Hepatocyte (in vitro differentiated cells): ENCODE measurements at places on chromosomes 13 and 19.
A peak's percentile ranks its signal among the peaks of the same experiment; 100 is the strongest.

- no peak for DNase-seq
Measured at GRCh38 chr19:54173951-54174834, 1.2 kb upstream of the TMC4 start.

DNA sequence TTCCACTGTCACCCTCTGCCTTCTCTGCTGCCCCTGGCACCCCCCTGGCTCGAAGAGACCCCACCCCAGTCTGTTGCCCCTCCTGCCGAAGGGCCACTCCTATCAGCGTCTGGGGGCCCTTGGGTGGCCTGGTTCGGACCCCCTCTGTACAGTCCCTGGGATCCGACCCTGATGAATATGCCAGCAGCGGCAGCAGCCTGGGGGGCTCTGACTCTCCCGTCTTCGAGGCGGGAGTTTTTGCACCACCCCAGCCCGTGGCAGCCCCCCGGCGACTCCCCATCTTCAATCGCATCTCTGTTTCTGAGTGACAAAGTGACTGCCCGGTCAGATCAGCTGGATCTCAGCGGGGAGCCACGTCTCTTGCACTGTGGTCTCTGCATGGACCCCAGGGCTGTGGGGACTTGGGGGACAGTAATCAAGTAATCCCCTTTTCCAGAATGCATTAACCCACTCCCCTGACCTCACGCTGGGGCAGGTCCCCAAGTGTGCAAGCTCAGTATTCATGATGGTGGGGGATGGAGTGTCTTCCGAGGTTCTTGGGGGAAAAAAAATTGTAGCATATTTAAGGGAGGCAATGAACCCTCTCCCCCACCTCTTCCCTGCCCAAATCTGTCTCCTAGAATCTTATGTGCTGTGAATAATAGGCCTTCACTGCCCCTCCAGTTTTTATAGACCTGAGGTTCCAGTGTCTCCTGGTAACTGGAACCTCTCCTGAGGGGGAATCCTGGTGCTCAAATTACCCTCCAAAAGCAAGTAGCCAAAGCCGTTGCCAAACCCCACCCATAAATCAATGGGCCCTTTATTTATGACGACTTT lies 2.0 kb downstream of the ZFP36 start:
- DNase-seq = peak; percentile 66

- DNase-seq = peak; percentile 38
Measured at GRCh38 chr13:35512271-35512920, 35.9 kb upstream of the MAB21L1 start.

GRCh38 chr19:2494447-2495129 lies 18.7 kb downstream of the GADD45B start:
- DNase-seq = peak; percentile 93

DNA sequence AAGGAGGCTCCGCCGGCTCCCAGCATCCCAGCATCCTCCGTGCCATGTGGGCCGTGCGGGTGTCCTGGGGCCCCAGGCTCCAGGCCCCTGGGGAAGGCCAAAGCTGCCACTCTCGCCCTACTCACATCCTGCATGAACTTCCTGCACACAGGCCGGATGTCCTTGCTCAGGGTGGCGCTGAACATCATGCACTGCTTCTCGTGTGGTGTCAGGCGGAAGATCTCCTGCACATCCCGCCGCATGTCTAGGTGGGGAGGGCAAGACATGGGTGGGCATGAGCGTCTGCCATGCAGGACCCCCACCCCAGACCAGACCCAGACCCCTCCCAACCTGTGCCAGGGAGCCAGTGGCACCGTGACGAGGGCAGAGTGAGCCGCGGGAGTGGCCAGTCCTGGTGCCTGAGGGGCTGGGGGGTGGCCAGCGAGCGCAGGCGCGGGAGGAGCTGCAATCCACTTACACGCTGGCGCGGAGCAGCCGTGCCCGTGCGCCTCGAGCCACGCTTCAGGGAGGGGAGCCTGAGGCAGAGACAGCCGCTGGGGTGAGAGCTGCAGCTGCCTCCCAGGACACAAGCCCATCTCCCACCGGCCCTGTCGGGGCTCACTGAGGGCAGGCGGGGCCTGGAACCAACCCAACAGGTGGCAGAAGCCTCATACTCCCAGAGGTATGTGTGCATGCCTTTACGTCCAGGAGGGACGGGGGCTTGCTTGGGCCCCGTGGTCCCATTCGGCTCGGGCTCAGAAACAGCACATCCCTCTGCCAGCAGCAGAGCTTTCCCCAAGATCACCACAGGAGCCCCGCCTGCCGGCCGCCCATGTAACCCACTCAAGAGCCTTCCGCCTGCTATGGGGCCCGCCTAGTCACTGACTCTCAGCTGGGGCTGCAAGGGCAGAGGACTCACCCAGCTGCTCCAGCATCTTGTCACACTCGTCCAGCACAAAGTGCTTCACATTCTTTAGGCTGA lies 8.8 kb downstream of the DDX39A start:
- DNase-seq = no peak

GRCh38 chr19:16330806-16331690 lies 6.4 kb downstream of the KLF2 start:
- DNase-seq = no peak

GRCh38 chr19:17755977-17756670 lies 4.8 kb downstream of the FCHO1 start:
- DNase-seq = peak; percentile 49

GRCh38 chr19:22605275-22606211 lies 28.6 kb upstream of the ZNF492 start:
- no peak for DNase-seq

GRCh38 chr19:6060600-6061375 lies 49.5 kb downstream of the RFX2 start:
- peak; percentile 44 for DNase-seq

DNA sequence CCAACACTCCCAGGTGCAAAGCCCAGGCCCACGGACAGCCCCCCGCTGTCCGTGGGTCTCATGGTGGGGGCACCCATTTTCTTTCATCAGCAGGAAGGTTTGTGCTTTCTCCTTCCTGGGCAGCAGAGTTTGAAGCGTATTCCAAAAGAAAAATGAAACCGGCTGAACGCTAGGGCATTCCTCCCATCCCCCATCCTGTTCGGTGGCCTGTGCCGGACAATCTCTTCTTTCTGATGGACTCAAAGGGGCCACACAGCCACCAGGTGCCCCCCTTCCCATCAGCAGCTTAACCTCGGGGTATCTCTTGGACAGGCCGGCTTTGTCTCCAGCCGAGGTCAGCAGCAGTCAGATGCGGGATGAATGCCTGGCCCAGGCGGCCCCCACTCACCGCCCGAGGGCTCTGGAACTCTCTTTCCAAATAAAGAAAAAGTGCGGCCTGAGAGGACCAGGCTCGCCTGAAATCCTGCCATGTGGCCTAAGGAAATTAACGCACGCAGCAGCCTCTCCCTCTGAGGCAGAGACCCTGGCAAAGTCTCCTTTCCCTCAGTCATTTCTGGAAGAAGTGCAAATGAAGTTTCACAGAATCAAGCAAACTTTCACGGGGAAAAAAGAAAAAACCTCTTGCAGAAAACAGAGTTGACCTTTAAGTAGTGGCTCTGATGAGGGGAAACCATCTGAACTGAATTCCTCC lies 67.8 kb downstream of the RASA3 start:
- no peak for DNase-seq

GRCh38 chr13:110250258-110250891 lies 56.6 kb downstream of the COL4A1 start:
- no peak for DNase-seq

- no peak for DNase-seq
Measured at GRCh38 chr19:50460161-50460765, 16.0 kb upstream of the EMC10 start.

DNA sequence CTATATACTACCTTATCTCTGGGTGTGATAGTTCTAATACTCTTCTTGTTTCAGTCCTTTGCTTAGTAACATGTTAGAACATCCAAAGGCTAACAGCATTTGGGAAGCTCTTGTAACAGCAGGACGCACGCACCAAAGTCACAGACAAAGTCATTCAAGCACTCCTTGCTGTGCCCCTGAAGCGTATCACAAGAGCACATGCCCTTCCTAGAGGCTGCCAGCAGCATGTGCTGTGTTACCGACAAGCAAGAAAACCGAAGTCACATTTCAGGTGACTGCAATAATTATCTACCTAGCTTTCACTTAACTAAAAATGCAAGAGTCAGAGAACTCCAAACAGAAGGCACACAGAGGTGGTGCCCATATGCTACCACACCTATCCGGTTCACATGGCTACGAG lies 194.1 kb downstream of the KLF12 start:
- DNase-seq = no peak

DNA sequence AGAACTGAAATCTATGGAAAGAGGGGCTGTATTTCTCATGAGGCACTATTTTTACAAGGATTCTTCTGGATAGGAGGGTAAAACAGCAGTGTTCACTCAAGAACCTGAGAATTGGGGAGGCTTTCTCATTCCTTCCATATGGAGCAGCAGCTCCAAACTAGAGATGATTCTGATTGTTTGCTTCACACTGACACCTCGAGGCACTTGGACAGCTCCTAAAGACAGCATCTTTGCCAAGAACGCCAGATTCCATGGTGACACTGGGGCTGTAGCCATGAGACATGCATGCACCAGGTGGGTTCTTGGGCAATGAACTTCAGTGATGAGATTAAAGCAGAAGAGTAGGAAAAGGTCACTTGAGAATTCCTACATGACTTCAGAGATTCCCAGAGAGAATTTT lies 361.5 kb upstream of the HTR2A start:
- no peak for DNase-seq

DNA sequence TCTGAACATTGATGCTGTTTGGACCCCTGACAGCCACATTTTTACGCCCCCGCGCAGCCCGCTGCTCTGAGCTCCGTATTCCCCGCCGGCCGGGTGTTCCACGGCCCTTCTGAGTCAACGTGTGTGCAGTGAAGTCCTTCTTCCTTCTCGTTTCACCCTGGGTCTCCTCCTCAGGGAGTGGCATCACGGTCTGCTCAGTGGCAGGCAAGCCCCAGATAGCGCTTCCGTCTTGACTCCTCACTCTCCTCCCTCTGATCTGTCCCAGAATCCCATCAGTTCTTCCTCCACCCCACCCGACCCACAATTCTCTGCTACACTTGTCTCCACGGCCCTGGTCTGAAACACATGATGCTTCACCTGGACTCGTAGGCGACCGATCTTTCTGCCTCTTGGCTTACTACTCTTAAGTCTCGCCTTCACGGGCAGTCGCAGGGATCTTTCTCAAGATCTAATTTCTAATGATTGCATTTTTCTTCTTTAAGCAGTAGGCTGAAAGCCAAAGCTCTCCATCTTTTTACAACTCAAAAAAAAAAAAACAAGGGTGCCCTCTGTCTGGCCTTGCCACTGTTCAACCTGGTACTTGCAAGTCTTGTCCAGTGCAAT lies 33.9 kb downstream of the CCNE1 start:
- DNase-seq = peak; percentile 66

DNA sequence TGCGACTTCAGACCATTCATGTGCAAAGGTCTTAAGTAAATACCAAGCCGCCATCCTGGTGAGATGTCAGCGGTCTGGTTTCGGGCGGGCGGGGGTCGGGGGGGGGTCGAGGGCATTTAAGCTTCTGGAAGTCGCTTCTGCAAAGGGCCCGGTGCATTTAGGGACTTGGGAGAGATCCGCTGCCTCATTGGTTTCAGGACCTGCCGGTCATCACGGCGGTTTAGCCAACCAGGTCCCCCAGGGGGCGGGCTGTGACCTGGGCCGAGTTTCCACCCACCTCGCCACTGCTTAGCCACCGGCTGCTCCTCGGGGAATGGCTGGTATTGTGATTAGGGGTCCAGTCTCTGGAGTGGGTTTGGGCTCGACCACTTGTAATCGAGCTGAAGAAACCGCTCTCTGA lies 7.8 kb downstream of the ANKLE1 start:
- peak; percentile 76 for DNase-seq

GRCh38 chr19:17775991-17776803 lies 18.7 kb upstream of the B3GNT3 start:
- no peak for DNase-seq

DNA sequence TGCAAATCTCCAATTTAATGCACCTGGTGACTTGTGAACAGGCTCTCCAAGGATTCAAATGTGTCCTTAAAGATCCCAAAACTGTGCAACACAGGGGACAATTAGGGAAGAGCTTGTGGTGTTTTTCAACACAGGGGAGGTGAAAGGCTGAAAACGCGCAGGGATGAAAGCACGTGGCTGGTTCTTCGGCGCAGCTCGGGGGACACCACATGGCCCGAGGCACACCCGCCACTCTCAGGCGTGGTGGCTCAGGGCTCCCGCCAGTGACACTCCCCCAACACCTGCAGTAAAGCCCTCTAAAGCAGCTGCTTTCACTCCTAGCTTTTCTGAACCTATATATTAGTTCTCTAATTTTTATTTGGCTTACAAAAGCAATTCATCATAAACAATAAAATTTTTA lies 91.9 kb downstream of the SPACA7 start:
- no peak for DNase-seq

DNA sequence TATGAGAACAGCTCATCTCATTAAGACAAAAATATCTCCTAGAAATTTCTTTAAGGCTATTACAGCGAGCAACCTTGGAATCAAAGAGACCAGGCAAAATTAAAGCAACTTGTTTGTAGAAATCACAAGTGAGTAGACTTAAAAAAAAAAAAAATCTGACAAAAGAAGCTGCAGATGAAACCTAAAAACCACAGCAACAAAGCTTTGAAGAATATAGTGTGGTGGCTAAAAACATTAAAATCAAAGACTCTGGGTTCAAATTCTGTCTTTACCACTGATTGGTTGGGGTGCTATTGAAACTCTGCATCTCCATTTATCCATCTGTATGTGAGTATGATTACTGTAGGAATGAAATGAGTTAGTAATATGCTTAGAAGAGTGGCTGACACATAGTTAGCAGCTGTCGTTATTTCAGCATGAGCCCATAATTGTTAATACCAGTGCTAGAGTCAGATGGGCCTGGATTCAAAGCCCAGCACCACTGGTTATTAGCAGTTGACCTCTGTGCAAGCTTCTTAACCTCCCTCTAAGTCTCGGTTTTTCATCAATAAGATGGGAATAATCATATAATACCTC lies 157.6 kb downstream of the FOXO1 start:
- DNase-seq = no peak

DNA sequence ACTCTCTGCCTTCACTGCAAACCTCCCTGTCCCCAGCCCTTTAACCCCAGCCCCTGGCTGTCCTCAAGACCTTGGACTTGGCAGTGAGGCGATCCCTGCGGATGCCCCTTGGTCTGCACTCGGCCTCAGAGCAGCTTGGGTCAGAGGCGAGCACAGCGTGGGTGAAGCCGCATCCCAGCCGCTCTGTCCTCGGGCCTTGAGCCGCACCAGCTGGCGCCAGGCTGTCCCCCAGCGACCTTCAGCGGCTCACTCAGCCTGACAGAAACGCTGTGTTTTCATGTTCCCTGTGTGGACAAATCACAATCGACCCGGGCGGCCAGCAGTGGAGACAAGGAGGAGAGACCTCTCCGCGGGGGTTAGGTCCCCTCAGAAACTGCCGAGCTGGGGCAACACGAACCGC lies 52.0 kb downstream of the GNG7 start:
- DNase-seq = no peak

DNA sequence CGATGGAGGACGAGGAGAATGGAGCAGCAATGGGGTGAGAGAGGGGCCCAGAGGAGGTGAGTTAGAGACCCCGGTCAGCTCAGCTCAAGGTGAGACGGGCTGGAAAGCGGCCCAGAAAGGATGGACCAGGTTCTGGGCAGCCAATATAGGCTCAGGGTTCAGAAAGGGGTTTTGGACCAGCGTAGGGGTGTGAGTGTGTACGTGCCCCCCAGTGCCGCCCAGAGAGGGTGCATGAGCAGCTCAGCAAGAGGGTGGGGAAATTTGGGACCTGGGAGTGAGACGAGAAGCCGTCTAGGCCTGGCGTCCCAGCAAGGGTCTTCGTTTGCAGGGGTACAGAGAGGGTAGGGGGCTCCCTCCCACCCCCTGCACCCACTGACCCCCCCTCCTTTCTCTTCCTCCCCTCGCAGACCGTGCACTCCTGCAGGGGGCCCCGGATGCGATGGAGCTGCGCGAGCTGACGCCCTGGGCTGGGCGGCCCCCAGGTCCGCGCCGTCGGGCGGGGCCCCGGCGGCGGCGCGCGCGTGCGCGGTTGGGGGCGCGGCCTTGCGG lies 12.1 kb downstream of the FUT6 start:
- DNase-seq = no peak
